ENCODE measurements at places on chromosomes 7 and 10.

DNA sequence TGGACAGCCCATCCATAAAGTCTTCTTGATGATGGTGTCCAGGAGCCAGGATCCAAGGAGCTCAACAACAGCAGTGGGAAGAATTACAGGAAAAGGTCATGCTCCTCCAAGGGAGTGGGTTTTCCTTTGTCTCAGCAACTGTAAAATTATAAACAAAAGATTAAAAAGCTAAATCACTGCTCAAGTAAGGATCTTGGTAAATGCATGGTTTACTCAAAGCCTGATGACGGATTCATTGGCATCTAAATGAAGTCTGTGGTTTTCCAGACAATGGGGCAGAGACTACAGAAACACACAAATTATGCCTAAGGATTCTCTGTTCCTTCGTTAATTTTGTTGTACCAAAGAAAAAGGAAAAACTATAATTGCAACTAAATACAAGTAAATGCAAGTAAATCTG lies 36.4 kb upstream of the DLX6 start:
- DNase-seq = no peak

- DNase-seq = no peak
Measured at GRCh38 chr7:140592964-140593671, 47.5 kb downstream of the DENND2A start.

DNA sequence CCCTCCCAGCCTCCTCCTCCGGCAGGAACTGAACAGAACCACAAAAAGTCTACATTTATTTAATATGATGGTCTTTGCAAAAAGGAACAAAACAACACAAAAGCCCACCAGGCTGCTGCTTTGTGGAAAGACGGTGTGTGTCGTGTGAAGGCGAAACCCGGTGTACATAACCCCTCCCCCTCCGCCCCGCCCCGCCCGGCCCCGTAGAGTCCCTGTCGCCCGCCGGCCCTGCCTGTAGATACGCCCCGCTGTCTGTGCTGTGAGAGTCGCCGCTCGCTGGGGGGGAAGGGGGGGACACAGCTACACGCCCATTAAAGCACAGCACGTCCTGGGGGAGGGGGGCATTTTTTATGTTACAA lies 83.3 kb downstream of the PAX2 start:
- DNase-seq = no peak

DNA sequence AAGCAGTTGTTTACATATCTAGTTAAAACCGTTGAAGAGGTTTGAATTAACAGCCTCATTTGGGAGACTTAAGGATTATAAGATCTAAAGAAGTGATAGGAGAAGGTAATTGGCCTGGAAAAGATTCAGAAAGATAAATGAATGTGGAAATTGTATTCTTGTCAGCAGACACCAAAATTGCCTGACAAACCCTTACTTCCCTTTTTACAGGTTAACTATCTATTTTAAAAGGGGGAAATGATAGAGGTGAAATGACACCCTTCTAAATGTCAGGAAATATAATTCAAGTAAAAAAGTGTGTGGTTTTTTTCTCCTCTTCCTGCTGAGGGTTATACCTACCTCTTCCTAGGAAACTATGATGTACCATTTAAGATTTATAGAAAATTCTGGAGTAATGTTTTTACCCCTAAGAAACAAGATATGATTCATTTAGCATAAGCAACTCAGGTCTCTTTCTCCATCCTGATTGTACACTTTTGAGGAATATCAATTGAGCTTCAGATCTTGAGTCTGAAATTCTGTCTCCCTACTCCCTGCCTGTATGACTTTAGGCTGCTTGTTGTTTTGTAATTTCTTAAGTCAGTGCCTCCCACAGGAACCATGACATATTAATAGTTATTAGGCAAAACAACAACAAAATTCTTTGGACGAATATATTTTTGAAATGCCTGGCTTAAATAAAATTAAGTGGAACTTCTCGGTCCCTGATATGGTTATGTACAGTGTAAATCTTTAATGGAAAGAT lies 250.4 kb downstream of the RNLS start:
- peak; percentile 67 for DNase-seq

DNA sequence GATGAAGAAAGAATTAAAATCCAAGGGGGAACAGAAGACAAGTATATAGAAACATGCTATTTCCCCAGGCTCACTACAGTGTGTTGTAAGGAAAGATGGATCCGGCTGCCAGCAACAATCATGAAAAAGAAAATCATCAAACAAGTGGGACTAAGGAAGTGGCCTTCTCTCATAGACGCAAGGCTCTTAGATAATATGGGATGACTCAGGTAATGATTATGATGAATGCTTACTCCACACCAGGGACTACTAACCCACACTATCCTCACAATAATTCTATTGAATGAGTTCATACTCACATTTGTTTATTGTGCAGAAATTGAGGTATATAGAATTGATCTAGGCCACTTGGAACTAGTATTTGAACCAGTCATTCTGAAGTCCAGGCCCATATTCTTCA lies 111.2 kb upstream of the BET1 start:
- DNase-seq = no peak

GRCh38 chr7:91043924-91044645 lies 220.1 kb upstream of the FZD1 start:
- no peak for DNase-seq

DNA sequence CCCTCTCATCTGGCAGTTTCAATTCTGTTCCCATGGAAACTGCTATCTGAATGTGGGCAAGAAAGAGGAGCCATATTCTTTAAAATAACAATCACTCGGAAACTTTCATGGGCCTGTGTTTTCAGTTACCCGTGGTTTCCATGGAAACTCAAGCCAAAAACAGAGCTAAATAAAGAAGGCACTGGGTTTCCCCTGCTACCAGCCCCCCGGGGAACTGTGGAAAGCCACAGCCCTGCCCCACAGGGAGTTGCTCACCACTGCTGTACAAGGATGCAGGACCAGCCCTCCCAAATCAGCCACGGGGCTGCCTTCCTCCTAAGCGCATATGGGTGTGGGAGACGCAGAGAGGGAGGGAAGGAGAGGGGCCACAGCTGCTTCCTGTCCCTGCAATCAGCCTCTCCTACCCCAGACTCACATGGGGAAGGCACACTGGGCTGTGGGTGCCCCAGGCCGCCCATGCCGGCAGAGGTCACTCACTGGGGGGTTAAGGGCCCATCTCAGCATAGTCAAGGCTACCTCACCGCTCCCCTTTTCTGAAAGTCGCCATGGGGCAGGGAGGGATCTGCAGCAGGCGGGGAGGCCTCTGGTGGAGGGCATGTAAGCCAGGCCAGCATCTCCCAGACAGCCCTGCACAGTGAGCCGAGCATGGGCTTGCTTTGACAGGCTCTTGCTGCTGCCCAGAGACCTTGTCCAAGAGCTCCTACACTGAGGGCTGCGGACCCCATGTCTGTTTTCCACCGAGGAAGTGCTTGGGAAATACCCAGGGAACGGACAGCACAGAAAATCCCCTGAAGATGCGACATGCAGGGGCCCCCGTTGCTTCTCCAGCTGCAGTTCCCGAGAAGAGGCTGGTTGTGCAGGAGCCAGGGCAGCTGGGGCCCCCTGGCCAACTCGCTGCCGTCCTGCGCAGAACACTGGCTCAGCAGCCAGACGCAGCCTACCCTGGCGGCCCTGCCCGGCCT lies 157.3 kb upstream of the PPP2R2D start:
- no peak for DNase-seq

GRCh38 chr10:127804696-127805095 lies 67.7 kb downstream of the FOXI2 start:
- DNase-seq = no peak

GRCh38 chr10:127556916-127557315 lies 7.8 kb downstream of the NPS start:
- DNase-seq = no peak

- no peak for DNase-seq
Measured at GRCh38 chr7:72408966-72409637, 3.0 kb downstream of the CALN1 start.

GRCh38 chr10:97012470-97012869 lies 173.3 kb downstream of the SLIT1 start:
- no peak for DNase-seq

DNA sequence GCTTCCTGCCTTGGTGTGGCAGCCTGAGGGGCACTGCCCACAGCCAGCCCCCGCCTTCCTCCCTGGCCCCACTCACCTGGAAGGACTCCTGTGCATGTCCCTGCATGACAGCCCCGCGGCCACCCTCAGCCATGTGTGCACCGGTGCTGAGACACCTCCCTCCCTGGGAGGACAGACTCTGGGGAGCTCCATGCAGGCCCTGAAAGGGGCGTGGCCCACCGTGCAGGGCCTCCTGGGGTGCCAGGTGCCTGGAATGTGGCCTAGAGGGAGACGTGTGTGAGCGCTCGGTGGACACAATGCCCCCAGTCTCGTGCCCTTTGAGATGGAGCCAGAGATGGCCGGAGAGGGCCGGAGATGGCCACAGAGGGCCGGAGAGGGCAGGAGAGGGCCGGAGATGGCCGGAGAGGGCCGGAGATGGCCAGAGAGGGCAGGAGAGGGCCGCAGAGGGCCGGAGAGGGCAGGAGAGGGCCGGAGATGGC lies 59.1 kb upstream of the PPP2R2D start:
- DNase-seq = no peak

DNA sequence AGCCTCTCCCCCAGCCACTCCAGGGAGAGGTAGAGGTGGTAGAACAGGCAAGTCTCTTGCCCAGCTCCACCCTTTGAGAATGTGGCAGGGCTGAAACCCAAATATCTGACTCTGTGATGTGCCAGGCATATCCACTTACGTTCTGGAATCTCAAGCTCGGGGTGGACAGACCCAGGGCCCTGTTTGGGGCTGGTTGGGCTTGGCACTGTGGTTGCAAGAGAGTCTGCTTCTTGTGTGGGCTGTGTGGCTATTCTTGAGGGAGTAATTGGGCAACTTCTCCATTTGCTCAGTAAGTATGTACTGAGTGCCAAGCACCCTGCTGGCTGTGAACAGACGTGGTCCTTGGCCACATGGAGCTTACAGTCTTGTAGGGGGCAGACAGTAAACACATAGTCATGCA lies 4.7 kb downstream of the UBTD1 start:
- peak; percentile 28 for DNase-seq

DNA sequence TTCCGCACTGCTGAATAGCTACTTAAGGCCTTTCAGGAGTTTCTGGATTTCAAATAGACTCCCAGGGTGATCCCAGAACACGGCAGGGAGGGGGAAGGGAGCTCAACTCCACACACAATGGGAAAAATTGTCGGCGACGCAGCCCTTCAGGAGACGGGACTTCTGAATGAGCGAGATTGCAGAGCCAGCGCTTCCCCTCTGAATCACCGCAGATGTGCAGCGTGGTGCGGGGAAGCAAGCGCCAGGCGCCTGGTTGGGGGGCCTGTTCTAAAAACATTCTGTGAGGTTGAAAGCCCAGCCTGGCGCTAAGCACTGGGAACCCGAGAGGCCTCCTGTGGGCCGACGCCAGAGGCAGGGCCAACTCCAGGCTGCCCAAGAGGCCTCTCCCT lies 163.3 kb downstream of the MAD1L1 start:
- DNase-seq = no peak

DNA sequence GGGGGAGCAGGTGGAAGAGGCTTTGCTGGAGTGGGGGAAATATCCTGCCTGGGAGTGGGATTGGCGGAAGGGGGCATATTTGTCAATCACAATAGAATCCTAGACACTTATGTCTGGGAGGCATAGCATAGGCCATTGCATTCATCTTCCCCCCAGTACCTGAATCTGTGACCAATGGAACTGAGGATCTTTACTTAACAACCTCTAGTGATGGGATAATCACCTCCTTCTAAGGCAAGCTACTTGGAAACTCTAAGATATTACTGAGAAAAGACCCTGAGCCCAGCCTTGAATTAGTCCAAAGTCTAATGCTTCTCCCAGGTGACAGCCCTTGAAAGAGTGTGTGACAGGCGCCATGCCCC lies 90.7 kb downstream of the NPSR1 start:
- no peak for DNase-seq

DNA sequence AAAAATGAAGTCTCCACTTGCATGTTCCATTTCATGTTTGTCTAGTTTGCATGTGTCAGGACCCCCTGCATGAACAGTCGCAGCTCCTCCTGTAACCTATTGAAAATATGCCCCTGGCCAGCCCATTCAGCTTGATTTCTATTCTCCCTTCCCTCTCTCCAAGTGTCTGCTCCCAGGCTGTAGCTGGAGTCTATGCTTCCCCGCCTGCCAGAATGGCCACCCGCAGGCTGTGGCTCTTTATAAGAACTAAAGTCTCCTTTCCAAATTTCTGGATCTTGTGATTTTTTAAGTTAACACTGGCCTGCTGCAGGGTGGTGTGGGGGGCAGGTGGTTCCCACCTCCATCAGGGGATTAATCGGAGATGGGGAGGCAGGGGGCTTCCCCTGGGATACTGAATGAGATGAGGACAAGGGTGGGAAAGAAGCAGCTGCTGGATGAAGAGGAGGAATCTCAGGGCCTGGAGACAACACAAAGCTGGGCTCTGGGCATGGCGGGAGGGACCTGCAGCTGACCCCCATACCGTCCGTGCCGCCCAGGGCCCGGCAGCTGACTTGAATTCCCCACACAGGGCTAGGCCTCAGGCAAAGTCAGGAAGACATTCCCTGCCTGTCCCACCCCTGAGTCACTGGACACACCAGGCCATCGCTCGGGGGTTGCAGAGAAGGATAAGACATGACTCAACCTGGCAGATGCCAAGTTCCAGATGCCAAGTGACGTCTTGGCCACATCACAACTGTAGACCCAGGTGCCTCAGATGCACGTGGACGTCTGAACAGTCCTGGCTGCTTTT lies 399.5 kb upstream of the FOXK1 start:
- no peak for DNase-seq

GRCh38 chr7:123571684-123572083 lies 14.1 kb upstream of the NDUFA5 start:
- no peak for DNase-seq

Data from Kasumi-1 (cell line).